ENCODE measurements at places on chromosomes 3 and 15.

GRCh38 chr15:49750553-49750952, 129.7 kb downstream of the DTWD1 start:
- DNase-seq, result no peak

- DNase-seq, result no peak
Observed at GRCh38 chr15:34651997-34652725, 68.7 kb upstream of the GOLGA8B start.

DNA sequence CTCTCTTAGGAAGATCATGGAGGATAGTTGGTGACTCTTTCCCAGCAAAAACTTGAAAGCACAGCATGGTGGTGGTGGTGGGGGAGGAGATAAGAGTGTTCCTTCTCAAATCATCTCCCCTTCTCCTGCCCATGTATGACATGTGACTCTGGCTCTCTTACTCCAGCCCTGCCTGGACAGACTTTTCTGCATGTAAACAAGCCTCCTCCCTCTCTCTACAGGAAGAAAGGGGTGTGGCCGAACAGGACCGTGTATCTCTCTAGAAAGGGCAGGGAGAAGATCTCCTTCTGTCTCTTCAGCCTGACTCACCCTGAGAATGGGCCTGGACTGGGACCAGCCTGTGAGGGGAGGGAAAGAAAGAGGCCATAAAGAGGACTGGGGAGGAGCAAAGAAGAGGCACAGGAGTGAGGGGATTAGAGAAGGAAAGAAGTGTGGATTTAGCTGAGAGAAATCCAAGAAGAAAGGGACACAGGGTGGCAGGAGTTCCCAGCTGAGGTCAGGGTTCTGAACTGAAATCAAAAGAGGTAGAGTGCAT, 1.5 kb downstream of the CELF6 start:
- no peak for DNase-seq

DNA sequence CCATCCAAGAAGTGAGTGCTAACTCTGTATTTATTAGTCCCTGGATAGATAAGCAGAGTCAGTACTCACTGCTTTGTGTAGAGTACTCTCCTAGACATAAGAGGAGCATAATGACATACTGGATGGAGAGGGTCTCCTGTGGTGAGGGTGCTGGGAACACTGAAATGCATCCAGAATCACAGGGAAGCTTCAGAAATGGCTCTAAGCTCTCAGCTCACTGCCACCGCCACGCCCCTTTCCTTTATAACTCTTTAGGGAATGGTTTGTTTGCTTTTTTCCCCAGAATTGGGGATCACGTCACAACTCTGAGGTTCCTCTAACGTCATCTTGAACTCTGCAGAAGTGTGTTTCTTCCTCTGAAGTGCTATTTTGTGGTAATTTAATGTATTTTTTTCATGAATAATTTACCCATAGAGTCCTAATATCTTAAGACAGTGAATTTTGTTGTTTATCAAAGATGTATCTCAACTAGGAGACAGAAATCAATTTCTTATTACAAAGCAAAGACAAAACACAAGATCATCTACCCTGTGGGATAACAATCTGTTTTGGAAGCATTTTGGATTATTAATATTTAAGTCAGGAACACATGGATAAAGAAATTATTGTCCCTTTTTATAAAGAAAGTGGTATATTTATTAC, 154.6 kb downstream of the PTPRG start:
- no peak for DNase-seq

DNA sequence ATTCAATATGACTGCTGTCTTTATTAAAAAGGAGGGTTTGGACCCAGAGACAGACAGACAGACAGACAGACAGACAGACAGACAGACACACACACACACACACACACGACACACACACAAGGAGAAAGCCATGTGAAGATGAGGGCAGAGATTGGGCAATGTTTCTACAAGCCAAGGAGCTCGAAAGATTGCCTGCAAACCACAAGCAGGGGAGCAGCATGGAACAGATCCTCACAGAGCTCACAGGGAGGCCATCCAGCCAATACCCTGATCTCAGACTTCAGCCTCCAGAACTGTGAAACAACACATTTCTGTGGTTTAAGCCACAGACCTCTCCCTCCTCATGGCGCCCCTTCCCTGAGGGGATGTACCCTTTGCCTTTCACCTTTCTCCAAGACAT, 35.8 kb upstream of the ABHD2 start:
- DNase-seq, result no peak

DNA sequence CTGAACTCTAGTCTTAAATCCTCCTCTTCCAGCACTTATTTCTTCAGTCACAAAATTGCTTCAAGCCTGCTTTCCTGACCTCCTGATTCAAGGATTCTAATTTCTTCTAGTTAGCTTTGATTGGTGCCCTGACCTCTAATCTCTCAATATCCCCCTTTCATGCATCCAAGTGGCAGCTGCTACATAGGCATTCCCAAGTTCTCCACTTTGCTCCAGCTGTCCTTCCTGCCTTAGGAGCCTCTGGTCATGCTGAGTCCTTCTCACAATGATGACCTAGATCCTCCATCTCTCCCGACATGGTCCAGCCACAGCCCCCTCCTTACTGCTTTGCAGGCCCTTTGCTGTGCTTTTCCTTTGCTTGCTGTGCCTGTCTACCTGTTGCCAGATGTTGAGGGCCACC, 347.8 kb upstream of the C2CD4B start:
- no peak for DNase-seq

- DNase-seq, result no peak
Observed at GRCh38 chr3:112631257-112631656, 9.7 kb downstream of the CCDC80 start.

DNA sequence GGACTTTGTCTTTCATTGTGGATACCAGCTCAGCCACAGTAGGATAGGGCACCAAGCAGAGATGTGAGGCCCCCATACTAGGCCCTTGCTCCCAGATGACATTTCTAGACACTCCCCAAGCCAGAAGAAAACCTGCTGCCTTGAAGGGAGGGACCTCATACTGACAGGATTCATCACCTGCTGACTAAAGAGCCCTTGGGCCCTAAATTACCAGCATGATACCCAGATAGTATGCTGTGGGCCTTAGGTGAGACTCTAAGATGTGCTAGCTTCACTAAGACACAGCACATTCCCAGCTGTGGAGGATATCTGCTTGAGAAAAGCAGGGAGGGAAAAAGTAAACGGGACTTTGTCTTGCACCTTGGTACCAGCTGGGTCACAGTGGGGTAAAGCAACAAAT, 324.0 kb downstream of the TBL1XR1 start:
- DNase-seq, result no peak

- DNase-seq, result peak; percentile 63
Observed at GRCh38 chr15:85689729-85690128, 105.0 kb downstream of the KLHL25 start.

DNA sequence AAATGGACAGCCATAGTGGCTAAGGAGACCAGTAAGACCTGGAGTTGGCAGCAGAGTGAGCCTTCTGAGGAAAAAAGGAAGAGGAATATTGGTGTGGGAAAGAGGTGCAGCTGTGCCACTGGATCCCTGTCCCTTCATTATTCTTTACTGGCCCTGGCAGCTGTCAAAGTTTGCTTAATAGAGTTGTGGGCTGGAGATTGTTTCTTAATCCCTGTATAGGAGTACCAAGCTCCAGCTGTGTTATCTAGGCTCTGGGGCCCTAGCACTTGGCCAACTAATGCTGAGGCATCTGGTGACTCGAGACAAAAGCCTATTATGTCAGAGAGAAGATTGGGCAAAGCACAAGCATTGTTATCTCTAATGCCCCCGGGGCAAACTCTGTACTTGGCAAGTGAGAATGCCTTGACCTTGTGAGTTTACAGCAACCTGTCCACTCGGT, 61.4 kb downstream of the ZNF609 start:
- peak; percentile 80 for DNase-seq

GRCh38 chr3:47359323-47359722, 21.5 kb upstream of the PTPN23 start:
- no peak for DNase-seq

DNA sequence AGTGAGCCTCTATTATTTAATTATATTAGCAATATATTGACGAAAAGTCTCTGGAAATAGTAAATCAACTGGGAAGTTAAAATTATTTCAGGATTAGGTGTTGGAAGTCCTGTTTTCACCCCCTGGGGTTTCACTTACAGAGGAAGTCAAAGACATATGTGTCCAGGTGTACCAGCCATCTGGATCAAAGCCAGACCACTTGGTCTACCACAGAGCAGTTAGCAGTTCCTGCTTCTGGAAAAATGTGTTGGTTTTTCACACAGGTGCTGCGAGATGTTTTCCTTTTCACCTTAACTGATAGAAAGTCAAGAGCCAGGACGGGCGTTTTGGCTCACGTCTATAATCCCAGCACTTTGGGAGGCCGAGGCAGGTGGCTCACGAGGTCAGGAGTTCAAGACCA, 13.1 kb downstream of the MME start:
- DNase-seq, result no peak

- no peak for DNase-seq
Observed at GRCh38 chr15:60389261-60390077, 8.3 kb downstream of the ANXA2 start.

DNA sequence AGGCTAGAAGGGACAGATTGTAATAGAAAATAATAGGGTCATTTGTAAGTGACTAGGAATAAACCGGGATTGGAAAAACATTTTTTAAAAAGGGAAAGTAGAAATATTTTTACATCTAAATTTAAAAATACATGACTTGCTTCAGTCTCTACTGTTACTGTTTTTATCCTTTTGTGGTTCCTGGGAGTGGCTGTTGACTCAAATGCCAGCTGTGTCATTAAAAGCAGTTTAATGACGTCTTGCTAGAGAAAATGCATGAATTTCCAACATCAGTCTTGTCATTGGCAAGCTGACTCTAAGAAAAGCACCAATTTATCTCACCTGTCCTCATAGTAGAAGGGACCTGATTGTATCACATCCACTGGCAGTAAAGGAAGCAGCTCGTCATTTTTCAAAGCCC, 16.7 kb upstream of the LCMT2 start:
- DNase-seq, result no peak

- no peak for DNase-seq
Observed at GRCh38 chr3:87046241-87046640, 55.3 kb upstream of the VGLL3 start.

DNA sequence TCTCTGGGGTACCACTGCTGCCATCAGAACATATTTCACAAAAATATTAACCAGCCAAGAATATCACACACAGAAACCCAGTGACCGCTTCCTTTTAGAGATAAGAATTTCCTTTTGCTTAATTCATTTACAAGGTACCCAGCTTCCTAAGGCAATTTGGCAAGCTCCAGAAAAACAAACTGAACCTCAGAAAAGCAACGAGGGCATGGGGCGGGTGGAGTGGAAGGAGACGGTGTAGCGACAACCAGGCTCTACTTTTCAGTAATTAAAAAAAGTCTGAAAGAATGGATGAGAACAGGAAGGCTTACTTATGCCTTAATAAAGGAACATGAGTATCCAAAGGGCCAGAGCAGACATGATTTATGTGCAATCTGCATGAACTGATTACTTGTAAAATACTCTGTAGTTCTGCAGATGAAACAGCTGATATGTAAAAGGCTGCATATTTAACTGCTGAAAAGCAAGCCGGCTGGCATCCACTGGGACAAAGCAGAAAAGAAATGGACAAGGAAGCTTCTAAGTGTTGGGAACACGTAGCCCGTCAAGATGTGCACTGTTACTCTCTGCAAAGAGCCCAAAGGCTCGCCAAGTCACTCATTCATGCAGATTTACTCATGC, 18.6 kb downstream of the RFTN1 start:
- no peak for DNase-seq

GRCh38 chr3:171176244-171176933, 149.9 kb upstream of the SLC2A2 start:
- no peak for DNase-seq

DNA sequence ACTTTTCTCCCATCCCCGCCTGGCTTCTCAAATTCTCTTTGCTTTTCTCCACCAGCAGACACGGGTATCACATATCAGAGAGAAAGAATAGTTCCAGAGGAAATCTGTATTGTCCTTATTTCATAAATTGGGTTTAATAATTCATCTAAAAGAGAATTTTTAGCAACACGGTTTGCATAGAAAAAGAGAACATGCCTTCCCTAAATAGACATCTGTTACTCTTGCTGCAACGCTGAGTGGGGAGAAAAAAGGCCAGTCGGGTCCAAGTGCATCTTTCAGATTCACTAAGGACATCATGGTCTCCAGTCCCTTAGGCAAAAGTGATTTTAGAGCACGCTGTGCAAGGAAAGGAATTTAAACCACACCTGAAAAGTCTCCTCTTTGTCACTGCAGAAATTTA, 201.3 kb downstream of the ABHD5 start:
- no peak for DNase-seq

- DNase-seq, result no peak
Observed at GRCh38 chr3:150074277-150074676, 103.6 kb upstream of the PFN2 start.

GRCh38 chr15:84099181-84099580, 136.4 kb upstream of the GOLGA6L4 start:
- no peak for DNase-seq

GRCh38 chr3:40780925-40781406, 256.2 kb downstream of the ZNF621 start:
- DNase-seq, result peak; percentile 48

- DNase-seq, result no peak
Observed at GRCh38 chr3:146037697-146038096, 123.3 kb downstream of the PLOD2 start.

GRCh38 chr3:171420667-171421066, 39.5 kb downstream of the TNIK start:
- DNase-seq, result peak; percentile 37

DNA sequence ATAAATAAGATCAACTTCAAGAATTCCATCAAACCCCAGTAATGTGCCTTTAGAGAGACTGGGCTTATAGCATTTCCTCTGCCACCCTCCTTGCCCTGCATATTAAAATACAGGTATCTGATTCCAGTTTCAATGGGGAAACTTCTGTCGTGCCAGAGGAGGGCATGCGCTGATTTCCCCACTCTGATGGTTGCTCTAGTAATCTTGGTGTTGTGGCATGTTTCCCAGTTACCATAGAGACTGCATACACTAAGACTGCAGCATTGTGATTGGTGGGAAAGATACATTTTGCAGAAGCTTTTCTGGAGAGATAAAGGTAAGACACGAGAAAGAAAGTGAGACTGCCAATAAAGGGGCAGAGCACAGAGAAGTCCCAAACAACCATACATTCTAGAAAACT, 225.6 kb downstream of the TIGIT start:
- DNase-seq, result peak; percentile 30

DNA sequence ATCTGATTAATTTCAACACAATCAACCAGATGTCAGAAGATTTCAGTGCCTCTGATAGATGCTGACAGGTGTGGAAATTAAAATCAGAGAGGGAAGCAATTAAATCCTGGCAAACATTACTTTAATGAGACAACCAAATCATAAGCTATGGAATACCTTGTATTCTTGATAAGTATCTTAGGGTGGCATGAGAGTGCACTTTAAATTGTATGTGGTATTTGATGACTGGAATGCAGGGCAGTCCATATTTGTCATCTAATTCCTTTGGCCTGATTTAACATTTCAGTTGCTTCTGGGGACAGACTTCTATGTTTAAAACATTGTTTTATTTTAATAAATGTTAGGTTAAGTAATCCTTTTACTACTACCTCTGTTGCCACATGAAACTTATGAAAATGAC, 184.1 kb downstream of the LPP start:
- DNase-seq, result no peak

- no peak for DNase-seq
Observed at GRCh38 chr15:53841651-53842050, 82.2 kb upstream of the WDR72 start.
